ENCODE measurements at places on chromosomes 5 and 9. TPM values are rescaled to one million over a fixed set of nuclear protein-coding genes. Genes with fewer than 3 reads are reported as not detected.
A peak's percentile ranks its signal among the peaks of the same experiment; 100 is the strongest.

FUT7 gene
- not detected for polyA plus RNA-seq

F2RL1 gene
- polyA plus RNA-seq = 38.4 TPM

GRCh38 chr5:156120777-156121176 lies 206.2 kb upstream of the SGCD start:
- no peak for DNase-seq

GRCh38 chr9:126672634-126673284 lies 59.0 kb downstream of the LMX1B start:
- DNase-seq = no peak

- DNase-seq = peak; percentile 93
Observed at GRCh38 chr9:124861342-124862229, at the start of the genes ARPC5L and RPL35. TSS of gene ARPC5L (plus strand) at chr9:124862130. CDS start at chr9:124869291, 7,161 bp downstream. TSS of gene RPL35 (minus strand) at chr9:124861957. CDS start at chr9:124861912, 45 bp downstream.

Data from left kidney (tissue), 8 donors.